Stimulated activated CD8-positive, alpha-beta memory T cell treated with anti-CD3 and anti-CD28 coated beads, Interleukin-4, amount 100 ng/mL, for 48 hours (primary cell): ENCODE measurements at places on chromosomes 6 and 20.

DNA sequence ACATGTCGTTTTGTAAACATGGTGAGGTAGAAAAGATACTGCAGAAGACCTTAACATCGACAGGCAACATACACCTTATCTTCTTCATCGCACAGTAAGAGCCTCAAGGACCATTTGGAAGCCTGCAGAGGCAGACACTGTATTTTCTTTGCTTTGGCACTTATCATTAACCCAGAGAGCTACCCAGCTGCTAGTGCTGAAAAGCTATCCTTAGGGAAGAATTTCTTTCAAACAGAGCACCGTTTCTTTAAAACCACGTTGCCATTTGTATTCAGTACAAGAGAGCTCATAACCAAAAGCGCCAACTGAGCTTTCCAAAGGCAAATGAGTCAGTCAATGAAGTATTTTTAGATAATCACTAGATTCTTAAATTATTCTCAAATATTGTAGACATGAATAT lies 306.6 kb downstream of the EPM2A start:
- no peak for DNase-seq

GRCh38 chr20:48626938-48627736 lies 200.7 kb downstream of the PREX1 start:
- no peak for DNase-seq

DNA sequence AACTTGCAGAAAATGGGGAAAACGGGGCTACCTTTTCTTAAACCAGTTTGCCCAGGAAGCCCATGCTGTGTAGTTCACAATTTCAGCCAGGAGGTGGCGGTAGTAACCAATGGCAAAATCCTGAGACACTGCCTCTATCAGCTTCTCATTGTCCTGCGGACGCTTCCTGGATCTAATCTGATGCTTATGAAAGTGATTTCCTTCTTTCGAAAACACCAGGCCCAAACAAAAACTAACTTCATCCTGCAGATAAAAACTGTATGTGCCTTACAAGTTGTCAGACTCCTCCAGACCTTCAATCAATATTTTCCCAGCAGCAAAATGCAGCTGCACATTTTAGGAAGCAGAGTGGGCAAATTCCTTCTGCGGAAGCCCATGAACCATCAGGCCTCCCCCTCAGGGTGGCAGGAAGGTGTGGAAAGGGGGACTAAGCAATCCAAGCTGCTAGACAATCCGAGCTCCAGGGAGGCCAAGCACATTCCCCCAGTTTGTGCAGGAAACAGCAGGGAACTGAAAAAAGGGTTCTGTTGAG lies 88.5 kb downstream of the LY86 start:
- peak; percentile 91 for DNase-seq

DNA sequence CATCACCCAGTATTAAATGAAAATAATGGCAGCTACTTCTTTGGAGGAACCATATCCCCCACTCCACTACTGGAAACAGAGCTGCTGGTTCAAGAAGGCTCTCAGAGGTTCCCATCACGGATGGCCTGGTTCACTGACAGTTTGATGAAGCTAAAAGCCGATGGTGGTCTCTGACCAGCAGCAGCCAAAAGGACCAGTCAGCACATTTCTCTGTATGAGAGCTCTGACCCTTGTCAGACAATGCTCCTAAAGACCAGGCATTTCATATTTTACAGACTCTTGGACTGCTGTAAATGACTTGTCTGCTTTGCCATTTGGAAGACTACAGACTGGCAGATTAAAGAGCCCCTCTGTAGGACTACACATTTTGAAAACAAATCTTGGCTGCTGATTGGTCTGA lies 16.6 kb downstream of the PRKN start:
- no peak for DNase-seq

GRCh38 chr6:36674942-36675341 lies 3.6 kb upstream of the CDKN1A start:
- no peak for DNase-seq
